ENCODE measurements at places on chromosomes 5 and 9. TPM values are rescaled to one million over a fixed set of nuclear protein-coding genes. Genes with fewer than 3 reads are reported as not detected.

IL7R gene
- 0.11 TPM for total RNA-seq

ZNF879 gene
- total RNA-seq = 6.6 TPM

NIPSNAP3A gene
- total RNA-seq = 14.6 TPM

SRP19 gene
- 53.8 TPM for total RNA-seq

SYK gene
- 1.4 TPM for total RNA-seq

GRCh38 chr5:93572608-93573353 is 8.2 kb downstream of the NR2F1-AS1 start:
- H3K4me3 ChIP-seq = peak overlapping the region; percentile 87
- H3K36me3 ChIP-seq = peaks cover 15% of the 10 kb centered on the region
- DNase-seq = no peak
- peaks cover 24% of the 10 kb centered on the region for H3K27me3 ChIP-seq
- H3K4me1 ChIP-seq = peaks cover 86% of the 10 kb centered on the region

DNA sequence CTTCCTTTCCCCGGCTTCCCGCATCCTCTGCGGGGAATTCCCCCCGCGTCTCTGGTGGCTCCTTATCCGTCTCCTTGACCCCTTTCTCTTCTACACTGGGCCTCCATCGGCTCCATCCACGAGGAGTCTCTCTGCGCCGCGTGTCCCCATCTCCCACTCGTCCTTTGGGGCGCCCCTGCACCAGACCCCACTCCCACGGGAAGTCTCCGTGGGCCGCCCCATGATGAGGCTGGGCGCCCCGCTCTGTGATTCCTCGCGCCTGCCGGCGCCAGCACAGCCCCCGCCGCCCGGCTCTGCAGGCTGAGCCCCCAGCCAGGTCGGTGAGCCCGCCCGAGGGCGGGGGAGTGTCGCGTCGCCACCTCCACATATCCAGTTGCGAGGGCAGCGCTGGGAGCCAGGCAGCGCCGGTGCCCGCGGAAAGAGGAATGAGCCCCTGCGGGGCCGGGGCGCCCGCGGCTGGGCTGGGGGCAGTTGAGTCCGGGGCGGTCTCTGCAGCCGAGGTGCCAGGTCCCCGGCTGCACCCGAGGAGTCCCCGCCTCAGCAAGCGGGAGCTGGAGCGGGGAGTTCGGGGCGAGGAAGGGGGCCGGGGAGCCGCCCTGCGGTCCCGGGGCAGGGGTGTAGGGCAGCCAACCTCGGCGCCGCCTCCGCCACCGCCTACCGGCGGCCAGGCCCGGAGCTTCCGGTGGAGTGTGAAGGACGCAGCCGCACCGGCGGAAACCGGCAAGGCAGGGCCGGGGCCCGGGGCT is 2.1 kb upstream of the TRAF1 start:
- peak overlapping the region; percentile 9 for H3K27ac ChIP-seq
- H3K4me3 ChIP-seq = peak overlapping the region; percentile 77
- peaks cover 38% of the 10 kb centered on the region for H3K4me1 ChIP-seq
- H3K36me3 ChIP-seq = no peaks in the 10 kb centered on the region
- DNase-seq = peak; percentile 51

- no peak for DNase-seq
- H3K27me3 ChIP-seq = no peaks in the 10 kb centered on the region
- H3K27ac ChIP-seq = peak overlapping the region; percentile 65
- no peak overlapping the region for H3K4me3 ChIP-seq
- peaks cover 33% of the 10 kb centered on the region for H3K4me1 ChIP-seq
Observed at GRCh38 chr5:124136609-124137008, 609.8 kb downstream of the ZNF608 start.

DNA sequence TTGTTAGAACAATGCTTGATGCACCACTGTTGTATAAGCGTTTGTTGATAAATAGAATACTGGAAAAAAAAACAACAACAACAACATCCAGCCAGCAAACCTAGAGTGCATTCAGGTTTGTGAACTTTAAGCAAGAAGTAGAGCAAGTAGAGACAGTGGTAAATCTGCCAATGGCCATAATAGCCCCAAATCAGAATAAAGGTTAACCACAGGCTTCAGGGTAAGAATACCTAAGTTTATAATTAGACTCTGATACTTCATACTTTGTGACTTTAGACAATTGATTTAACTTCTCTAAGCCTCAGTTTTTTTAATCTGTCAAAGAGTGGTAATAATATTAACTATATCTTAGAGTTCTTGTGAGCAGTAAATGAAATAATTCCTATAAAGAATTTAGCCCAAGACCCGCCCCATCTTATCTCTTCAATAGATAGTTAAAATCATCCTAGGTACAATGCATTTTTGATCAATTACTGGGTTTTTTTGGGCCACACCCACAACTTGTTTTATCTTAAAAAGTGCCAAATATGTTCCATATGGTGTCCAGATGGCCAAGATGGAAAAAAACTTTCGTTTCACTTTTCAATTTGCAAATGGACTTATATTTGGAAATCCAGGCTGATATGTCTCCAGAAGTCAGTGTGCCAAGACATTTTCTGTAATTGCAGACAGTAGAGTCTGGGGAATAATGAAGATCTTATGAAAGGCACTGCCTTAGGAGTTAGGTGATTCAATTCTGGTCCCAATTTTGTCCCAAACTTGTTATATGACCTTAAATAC is 24.5 kb upstream of the DPYSL3 start:
- H3K4me1 ChIP-seq = peaks cover 8% of the 10 kb centered on the region
- no peak for DNase-seq
- H3K27me3 ChIP-seq = peaks cover 2% of the 10 kb centered on the region
- H3K36me3 ChIP-seq = no peaks in the 10 kb centered on the region
- no peak overlapping the region for H3K27ac ChIP-seq

DNA sequence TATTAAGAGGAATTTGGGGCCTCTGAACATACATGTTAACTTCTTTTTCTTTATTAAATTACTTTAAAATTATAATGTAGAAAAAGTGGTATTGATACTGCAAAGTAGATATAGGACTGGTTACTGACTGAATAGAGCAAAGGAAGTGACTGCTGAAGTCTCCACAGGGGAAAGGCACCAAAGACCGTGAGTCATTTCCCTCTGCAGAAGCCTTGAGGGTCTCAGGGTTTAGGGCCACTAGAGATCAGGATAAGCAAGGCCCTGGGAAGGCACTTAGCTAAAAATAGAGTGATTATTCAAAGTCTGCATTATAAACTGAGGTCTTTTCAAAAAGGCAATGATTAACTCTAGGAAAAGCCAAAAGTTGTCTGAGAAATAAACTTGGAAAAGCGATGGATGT is 44.7 kb upstream of the ITGA1 start:
- DNase-seq = no peak
- H3K27ac ChIP-seq = no peak overlapping the region
- no peaks in the 10 kb centered on the region for H3K36me3 ChIP-seq
- H3K4me1 ChIP-seq = no peaks in the 10 kb centered on the region
- H3K4me3 ChIP-seq = no peak overlapping the region

GRCh38 chr9:14433351-14434157 is 119.6 kb upstream of the NFIB start:
- no peaks in the 10 kb centered on the region for H3K27me3 ChIP-seq
- H3K4me3 ChIP-seq = no peak overlapping the region
- H3K36me3 ChIP-seq = no peaks in the 10 kb centered on the region
- peaks cover 29% of the 10 kb centered on the region for H3K4me1 ChIP-seq
- no peak overlapping the region for H3K27ac ChIP-seq
- no peak for DNase-seq

DNA sequence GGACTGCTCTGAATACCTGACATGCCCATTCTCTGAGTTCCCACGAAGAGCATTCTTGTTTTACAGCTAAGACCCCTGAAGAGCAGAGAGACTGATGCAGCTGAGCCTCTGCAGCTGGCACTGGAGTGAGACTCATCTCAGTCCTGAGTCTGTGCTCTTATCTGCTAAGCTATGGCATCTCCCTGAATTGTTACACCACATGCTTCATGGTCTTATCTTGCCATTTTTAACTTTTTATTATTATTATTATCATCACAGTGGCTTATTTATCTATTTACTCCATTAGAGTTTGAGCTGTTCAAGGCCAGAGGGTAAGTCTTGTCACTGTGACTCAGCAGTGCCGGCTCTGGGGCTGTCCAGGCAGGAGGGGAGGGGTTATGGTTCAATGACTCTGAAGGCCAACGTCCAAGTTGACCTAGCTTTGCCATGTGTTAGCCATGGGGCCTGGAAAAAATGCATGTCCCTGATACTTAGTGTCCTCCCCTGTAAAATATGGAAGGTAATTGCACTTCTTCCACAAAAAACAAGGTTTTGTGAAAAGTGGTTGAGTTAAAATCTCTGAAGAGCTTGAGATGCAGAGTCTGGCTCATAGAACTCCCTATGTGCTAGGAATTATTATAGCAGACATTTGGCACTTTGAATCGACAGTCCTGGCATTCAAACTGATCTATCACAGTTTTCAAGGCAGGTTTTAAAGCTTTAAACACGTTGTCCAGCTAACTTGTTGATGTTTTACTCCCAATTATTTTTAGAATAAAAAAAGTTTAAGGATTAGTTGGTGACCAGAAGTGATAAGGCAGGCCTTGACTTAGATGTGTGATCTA is 94.6 kb downstream of the ALDH1A1 start:
- H3K27me3 ChIP-seq = no peaks in the 10 kb centered on the region
- no peak overlapping the region for H3K4me3 ChIP-seq
- H3K4me1 ChIP-seq = peaks cover 24% of the 10 kb centered on the region
- no peak for DNase-seq
- H3K27ac ChIP-seq = peak overlapping the region; percentile 67

DNA sequence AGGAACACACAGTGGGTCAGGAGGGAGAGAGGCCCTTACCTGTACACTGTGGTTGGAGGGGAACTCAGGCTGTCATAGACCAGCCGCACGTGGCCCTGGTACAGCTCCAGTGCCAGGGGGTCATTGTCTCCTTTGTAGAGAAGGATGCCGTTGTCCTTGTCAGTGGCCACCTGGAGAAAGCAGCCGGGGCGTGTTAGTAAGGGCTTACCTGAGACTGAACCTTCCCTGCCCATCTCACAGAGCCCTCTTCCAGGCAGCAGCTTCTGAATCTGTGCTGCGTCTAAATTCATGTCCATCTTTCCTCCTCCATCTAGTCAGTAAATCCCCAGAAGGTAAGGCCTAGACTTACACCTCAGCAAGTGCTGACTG is 104.7 kb upstream of the PANK3 start:
- H3K27me3 ChIP-seq = no peaks in the 10 kb centered on the region
- H3K4me1 ChIP-seq = no peaks in the 10 kb centered on the region
- no peak overlapping the region for H3K4me3 ChIP-seq

DNA sequence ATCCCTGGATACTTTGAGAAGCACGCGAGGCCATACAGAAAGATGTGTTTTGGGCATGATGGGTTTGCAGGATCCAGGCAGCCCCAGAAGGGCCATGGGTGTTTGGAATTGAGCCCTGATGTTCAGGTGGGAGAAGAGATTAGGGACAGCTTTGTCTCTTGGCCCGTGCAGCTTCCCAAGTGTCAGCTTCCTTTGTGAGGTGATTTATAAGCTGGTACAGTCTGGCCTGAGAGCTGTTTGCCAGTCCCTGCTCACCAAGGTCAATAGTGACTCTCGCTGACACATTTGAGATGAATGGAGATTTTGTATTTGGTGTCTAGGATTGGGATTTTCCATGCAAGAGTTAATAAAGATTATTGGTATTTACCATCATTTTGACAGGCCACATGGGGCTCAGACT is 165.9 kb downstream of the ICE1 start:
- H3K27ac ChIP-seq = no peak overlapping the region
- no peak overlapping the region for H3K4me3 ChIP-seq
- no peak for DNase-seq
- no peaks in the 10 kb centered on the region for H3K27me3 ChIP-seq

DNA sequence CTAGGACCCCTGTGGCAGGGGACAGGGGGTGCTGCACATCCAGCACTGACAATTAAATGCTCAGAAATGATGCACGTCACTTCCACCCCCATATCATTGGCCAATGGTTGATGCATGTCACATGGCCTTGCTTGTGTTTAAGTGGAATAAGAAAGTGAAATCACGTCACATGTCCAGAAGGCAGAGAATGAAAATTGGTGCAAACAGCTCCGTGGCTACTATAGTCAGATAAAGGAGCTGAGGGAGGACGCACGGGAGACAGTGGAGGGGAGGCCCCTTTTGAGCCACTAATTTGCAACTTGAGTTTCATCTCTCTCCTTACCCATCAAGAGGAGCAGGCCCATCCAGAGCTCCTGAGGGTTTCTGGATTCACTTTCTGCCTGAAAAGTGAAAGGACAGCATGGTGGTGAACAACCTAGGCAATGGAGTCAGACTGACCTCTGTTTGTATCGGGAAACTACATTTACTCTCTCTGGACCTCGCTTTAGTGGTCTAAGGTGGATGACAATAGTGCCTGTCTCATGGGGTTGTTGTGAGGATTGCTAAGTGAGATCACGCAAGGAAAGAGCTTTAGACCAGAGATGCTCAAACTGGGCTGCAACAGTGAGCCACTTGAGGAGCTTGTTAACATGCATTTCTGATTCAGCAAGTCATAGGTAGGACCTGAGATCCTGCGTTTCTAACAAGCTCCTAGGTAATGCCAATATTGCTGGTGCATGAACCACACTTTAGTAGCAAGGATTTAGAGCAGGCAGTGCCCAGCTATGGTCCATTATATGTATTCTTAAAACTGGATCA is 133.9 kb upstream of the ADRA1B start:
- no peak overlapping the region for H3K4me3 ChIP-seq
- no peaks in the 10 kb centered on the region for H3K4me1 ChIP-seq
- H3K27me3 ChIP-seq = peaks cover 6% of the 10 kb centered on the region
- DNase-seq = no peak
- no peak overlapping the region for H3K27ac ChIP-seq

- H3K4me1 ChIP-seq = peaks cover 8% of the 10 kb centered on the region
- no peak overlapping the region for H3K27ac ChIP-seq
Observed at GRCh38 chr5:133610489-133611356, 1.6 kb downstream of the FSTL4 start.

GRCh38 chr5:57695706-57696388 is 213.2 kb upstream of the ACTBL2 start:
- no peak overlapping the region for H3K4me3 ChIP-seq
- DNase-seq = no peak

DNA sequence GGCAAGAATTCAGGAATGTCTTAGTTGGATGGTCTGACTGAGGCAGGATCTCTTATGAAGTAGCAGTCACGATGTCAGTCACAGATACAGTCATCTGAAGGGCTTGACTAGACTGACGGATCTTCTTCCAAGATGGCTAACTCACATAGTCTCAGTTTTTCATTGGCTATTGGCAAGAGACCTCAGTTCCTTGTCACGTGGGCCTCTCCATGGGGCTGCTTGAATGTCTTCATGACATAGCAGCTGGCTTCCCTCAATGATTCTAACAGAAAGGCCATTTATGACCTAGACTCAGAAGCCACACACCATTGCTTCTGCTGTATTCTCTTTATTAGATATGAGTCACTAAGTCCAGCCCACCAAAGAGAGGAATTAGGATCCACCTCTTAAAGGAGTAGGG is 4.7 kb downstream of the APC start:
- H3K4me3 ChIP-seq = peak overlapping the region; percentile 9
- peaks cover 28% of the 10 kb centered on the region for H3K4me1 ChIP-seq
- DNase-seq = no peak
- no peaks in the 10 kb centered on the region for H3K27me3 ChIP-seq
- H3K36me3 ChIP-seq = no peaks in the 10 kb centered on the region
- no peak overlapping the region for H3K27ac ChIP-seq

- peaks cover 2% of the 10 kb centered on the region for H3K36me3 ChIP-seq
- DNase-seq = no peak
- H3K4me1 ChIP-seq = no peaks in the 10 kb centered on the region
- no peak overlapping the region for H3K27ac ChIP-seq
Observed at GRCh38 chr5:9766581-9766980, 136.4 kb upstream of the TAS2R1 start.

- peaks cover 4% of the 10 kb centered on the region for H3K4me1 ChIP-seq
- H3K4me3 ChIP-seq = no peak overlapping the region
- H3K36me3 ChIP-seq = peaks cover 15% of the 10 kb centered on the region
- H3K27ac ChIP-seq = no peak overlapping the region
- no peak for DNase-seq
Observed at GRCh38 chr5:94707359-94707758, 88.9 kb downstream of the SLF1 start.
